ENCODE measurements at places on chromosomes 12 and 14.

- DNase-seq: no peak
These were observed 17.2 kb downstream of the MAP3K12 start for GRCh38 chr12:53481939-53482586.

DNA sequence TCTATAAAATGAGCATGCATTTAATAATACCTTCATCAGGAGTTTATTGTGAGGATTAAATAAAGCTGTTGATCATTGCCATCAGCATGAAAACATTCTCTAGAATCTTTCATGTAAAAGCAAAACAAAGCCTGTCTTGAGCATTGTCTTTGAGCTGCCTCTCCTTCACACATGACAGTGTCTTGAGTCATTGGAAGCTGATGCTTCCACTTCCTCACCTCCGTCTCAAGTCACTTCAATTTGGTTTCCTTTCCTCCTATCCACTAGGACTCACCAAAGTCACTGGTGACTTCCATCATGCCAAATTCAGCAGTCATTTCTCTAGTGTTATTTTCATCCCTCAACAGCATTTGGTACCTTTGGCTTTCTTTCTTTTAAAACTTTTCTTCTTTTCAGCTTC is 31.6 kb upstream of the MYBPC1 start:
- DNase-seq: no peak

DNA sequence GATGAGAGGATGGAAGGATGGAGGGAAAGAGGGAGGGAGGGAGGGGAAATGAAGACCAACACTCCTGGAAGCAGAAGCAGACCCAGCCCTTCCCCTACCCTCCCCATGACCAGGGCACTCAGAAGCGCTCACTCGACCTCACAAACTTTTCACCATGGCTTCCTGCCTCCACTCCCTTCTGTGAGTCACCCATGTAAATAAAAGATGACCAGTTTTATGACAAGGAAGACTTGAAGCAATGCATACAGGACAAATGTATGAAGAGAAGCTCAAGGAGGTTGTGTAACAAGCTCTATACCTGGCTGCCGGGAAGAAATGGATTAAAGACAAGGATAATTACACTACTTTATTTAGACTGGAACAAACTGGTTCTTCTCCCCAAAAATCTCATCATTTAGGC is 63.8 kb downstream of the CDC42BPB start:
- DNase-seq: no peak

DNA sequence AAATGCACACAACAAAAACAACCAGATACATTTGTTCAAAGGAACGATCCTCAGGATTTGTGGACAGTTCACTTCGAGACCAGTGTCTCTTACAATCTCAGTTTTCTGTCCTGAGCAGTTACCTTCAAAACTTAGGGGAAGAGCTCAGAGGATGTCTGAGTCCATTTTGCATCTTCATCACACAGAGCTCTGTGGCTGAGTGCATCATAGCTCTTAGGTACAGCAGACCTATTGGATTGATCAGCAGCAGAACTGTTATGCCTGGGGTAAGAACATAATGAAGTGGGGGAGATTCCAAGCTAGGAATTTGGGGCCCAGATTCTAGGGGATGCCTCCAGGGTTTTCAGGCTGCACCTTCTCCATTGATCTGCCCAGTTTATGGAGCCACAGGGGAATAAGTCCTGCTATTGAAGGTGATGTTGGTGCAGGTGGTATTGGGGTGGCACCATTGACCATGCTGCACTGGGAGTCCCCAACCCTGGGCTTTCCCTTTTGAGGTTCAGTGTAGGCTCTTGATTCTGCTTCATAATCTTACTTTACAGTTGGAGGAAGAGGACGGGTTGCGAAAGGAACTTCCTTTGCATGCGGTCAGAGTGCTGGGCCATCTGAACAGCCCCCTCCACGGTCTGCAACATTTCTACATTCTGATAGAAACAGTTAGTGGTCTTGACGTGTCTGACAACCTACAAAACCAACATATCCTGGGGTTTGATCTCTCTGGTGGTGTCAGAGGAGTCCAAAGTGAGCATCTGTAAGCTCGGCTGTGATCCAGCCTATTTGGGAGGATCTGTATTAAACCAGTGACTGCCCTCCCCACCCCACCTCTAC is 112.8 kb downstream of the CHST11 start:
- no peak for DNase-seq

- no peak for DNase-seq
These were observed 358.6 kb downstream of the EGLN3 start for GRCh38 chr14:33592297-33592696.

- DNase-seq: no peak
These were observed 7.5 kb upstream of the ZFP36L1 start for GRCh38 chr14:68800390-68800789.

DNA sequence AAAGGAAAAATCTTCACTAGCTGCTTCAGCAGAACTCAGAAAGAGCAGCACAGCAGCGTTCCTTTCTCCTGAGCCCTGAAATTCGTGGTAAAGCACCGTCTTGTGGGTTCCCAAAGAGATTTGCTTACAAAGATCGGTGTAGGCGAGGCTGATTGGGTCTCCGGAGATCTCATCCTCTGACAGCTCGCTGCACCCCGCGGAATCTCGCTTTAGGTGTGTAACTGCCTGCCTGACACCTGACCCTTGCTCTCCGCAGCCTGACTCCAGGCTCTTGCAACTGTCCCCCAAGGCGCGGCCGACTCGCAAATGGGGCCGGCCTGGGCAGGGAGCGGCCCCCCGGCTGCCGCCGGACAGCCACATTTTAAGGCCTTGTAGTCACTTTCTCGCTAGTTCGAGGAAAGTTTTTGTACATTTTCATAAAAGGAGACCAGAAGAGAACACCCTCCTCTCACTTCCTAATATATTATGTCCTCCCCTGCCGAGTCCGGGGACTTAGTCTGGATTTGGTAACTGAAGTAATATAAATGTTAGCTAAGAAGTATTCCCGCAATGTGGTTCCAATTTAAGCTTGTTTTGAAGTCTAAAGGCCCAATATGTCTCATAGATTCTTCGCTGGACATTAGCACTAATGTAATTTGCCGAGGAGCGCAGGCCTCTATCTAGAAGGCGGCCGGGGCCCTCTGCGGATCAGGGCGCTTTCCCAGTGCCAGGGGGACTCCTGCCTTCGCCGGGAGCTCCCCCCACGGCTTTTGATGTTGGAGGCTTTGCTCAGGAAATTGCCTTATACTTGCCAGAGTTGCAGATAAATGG is 177.3 kb upstream of the CDKN3 start:
- DNase-seq: no peak

DNA sequence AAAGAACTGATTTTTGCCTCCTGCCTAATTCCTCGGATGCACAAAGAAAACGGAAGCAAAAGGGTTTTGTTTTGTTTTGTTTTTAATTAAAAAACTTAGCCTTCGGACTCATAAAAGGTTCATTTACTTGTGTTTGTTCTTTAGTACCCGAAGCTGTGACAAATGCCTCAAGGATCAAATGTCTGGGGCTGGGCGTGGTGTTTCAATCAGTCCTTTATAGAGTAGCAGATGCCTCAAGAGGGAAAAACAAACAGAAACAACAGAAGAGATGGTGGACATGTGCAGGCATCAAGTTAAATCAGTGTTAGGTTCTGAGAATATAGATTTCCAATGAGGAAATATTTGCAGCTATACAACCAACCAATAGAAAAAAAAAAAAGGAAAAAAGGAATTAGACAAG is 1.6 kb upstream of the WIF1 start:
- DNase-seq: no peak

- DNase-seq: no peak
These were observed 663 bp downstream of the NCKAP5L start for GRCh38 chr12:49827401-49828099.

DNA sequence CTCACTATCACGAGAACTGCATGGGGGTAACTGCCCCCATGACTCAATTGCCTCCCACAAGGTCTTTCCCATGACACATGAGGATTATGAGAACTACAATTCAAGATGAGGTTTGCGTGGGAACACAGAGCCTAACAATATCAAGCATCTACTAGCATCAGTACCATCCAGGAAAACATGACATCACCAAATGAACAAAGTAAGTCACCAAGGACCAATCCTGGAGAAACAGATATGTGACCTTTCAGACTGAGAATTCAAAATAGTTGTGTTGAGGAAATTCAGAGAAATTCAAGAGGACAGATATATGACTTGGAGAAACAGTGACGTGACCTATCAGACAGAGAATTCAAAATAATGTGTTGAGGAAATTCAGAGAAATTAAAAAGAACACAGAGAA is 65.8 kb upstream of the TMTC2 start:
- DNase-seq: no peak

DNA sequence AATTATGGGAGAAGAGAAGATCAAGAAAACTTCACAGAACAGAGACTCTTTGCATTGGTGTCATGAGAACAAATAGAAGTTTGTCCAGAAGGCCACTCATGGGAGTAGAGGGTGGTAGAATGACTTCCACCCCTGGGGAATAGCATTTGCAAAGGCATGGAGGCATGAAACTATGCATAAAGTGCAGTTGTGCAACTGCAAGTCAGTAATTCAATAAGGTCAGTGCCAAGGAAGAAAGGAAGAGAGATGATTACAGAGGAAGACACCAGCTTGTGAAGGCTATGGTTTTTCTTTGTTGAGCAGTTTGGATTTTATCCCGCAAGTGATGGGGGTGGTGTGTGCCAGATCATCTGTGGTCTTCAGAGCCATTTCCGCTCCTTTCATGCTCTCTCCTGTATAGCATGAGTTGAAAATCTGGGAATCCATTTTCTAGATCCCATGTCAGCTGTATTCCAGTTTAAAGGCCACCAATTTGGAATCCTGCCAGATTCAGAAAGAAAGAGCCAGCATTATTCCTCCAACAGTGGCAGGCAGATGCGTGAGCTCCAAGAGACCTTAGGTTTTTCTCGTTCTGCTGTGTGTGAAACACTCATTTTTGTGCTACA is 67.6 kb upstream of the GRIN2B start:
- no peak for DNase-seq

DNA sequence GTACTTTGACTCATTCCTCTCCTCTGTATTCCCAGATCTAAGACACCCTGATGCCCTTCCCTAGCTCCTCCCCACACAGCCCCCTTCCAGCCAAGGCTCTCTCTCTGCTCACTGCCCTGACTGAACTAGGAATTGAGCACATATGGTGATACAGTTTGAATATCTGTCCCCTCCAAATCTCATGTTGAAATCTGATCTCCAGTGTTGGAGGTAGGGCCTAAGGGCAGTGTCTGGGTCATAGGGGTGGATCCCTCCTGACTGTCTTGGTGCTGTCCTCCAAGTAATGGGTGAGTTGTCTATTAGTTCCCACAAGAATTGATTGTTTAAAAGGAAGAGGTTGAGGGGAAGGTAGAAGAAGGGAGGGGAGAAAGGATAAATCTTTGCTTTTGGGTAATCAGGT is 17.4 kb downstream of the CMKLR1 start:
- DNase-seq: no peak

GRCh38 chr12:105721051-105721825 is 390.7 kb downstream of the C12orf75 start:
- DNase-seq: no peak

DNA sequence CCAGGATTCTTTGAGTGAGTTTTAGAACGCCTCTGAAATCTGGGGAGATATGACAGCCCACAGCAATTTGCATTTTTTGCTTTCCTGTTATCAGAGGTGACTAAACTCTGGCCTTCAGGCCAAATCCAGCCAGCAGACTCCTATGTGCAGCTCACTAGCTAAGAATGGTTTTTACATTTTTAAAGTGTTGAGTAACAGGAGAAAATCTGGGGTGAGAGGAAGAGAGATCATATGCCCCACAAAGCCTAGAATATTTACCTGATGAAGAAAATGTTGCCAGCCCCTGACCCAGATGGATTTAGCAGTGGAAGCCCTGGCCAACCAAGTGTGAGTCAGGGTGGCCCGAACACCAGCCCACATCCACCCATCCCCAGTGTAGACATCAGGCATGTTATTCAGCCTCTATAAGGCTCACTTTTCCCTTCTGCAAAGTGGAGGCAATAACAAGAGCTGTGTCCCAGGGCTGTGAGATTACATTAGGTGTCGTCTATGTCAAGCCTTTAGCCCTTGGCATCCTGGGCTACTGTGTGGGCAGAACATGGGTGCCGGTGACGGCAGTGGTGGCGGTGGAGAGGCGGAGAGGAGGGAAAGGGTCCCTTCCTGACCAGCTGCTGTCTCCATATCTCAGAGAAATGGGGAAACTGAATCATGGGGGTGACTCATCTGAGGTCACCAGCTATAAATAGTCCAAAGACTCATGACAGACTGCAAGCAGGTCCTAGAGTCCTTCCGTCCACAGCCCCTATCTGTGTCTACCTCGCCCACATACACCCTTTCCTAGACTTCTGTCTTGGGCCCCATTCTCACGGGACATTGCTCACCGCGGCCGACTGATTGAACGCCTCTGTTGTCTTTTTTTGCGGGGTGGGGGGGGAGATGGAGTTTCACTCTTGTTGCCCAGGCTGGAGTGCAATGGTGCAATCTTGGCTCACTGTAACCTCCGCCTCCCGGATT is 32.6 kb upstream of the CD9 start:
- no peak for DNase-seq

- DNase-seq: no peak
These were observed 32.8 kb downstream of the CCDC91 start for GRCh38 chr12:28223025-28223554.

GRCh38 chr12:104643819-104644669 is 187.3 kb downstream of the CHST11 start:
- DNase-seq: no peak

DNA sequence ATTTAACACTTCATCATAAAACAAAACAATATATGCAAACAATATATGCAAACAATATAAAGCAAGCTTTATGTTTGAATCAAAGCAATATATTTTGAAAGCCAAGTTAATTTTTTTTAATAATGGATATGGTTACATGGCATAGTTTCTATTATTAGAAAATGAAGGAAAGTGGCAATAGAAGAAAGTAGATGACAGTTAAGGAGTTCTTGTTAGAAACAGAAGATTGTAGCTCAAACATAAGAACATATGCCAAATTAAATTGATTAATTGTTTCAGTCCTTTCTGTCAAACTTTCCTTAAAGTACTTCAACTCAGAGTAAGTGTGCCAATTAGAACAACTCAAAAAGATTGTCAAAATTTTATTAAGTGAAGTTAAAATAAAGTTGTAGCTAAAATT is 1248.3 kb downstream of the SLC16A7 start:
- DNase-seq: no peak

DNA sequence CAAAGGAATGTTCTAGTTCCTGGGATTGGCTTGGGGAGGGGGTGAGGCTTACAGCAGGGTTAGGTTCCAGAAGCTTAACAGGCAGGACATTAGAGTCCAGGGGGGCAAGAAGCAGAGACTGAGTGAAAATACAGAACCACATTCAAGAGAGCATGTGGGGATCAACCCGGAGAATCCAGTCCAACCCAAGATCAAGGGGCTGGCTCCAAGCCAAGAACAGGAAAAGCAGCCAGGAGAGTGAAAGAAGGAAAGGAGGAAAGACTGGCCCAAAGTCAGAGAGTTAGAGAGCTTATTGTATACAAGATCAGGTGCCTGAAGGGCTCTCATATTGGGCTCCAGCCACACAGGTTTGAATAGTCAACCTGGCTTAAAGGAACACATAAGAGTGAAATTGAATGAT is 190.3 kb upstream of the CDKN3 start:
- DNase-seq: no peak

DNA sequence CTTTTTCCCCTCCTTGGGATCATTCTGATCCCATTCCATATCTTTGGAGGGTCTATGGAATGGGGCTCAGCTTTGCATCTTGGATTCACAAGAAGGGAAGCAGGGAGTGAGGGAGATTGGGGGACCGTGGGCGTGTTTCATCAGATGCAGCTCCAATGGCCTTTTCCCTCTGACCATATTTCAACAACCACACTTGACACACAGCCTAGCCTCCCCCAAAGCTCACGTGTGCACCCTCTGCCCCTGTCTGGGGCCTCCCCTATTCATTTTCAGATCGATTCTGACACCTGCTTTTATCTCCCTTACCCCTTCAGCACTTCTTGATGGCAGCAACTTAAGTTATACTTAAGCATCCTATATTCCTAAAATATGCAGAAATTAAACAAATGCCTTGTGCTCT is 126.6 kb downstream of the CHST11 start:
- no peak for DNase-seq
